ENCODE measurements at places on chromosomes 5 and 9.

DNA sequence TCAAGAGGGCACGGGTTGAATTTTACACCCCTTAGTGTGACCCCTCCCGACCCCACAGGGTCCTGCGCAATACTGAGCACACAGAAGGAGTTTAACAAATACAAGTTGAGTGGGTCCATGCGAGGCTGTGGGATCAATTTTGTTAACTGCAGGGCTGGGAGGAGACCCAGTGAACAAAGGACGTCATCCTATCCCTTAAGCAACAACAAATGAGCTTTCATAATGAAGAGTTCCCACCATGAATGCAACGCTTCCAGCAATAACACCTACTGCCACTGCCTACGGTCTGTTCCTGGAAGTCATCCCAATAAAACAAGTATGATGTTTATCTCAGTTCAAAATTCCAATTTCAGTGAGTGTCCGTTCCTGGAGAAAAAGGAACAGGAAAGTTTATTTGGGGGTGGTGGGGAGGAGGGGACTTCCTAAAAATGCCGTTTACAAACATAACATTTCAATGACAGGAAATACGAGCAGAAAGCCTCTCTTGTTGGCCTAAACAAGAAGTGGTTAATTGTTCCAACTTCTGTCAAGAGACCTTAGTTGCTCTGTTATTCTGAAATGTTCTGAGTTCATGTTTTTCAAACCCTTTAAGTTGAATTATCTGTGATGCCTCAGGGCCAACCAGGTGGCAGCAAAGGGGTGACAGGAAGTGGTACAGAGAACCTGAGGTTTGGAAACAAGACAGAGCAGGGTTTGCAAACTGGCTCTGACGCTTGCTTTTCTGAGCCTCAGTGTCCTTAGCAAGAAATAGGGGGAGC is 65.8 kb upstream of the PLPP6 start:
- no peak for DNase-seq

GRCh38 chr9:128593039-128593438 is 40.7 kb downstream of the SPTAN1 start:
- DNase-seq: no peak

DNA sequence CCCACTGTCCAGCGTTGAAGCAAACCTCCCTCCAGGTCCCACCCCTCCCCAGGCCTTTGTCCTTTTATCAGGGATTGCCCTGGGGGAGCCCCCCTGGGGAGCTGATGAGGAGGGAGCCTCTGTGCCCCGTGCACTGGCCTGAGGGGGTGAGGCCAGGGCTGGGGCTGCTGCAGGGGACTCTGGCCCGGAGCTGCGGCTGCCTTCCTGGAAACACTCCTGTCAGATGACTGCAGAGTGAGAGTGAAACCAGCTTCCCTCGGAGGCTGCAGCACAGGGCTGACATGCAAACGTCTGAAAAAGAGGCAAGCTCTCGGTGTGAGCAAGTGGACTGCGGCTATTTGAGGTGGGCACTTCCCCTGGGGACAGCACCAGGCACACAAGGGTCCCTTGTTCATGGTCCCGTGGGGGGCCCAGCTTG is 4.6 kb upstream of the TRAF2 start:
- DNase-seq: no peak

- DNase-seq: no peak
These were observed 113.2 kb downstream of the SLC12A2 start for GRCh38 chr5:128196791-128197190.

DNA sequence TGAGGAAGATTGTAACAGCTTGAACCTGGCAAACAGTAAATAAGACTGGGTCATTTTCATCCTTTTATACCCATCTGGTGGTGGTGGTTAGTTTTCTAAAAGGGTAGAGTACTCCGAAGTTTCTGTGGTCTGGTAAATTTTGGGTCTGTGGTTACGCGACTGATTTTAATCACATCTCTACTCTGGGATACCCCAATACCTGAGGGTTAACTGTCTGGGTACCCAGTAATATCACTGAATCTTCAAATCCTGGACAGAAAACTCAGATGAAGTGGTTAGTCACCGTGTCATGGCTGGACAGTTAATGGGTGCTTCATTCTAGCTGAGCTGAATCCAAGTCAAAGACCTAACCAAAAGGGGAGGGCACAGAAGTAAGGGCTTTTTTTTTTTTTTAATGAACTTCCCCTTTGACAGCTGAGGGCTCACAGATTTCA is 474.2 kb downstream of the GADD45G start:
- no peak for DNase-seq

DNA sequence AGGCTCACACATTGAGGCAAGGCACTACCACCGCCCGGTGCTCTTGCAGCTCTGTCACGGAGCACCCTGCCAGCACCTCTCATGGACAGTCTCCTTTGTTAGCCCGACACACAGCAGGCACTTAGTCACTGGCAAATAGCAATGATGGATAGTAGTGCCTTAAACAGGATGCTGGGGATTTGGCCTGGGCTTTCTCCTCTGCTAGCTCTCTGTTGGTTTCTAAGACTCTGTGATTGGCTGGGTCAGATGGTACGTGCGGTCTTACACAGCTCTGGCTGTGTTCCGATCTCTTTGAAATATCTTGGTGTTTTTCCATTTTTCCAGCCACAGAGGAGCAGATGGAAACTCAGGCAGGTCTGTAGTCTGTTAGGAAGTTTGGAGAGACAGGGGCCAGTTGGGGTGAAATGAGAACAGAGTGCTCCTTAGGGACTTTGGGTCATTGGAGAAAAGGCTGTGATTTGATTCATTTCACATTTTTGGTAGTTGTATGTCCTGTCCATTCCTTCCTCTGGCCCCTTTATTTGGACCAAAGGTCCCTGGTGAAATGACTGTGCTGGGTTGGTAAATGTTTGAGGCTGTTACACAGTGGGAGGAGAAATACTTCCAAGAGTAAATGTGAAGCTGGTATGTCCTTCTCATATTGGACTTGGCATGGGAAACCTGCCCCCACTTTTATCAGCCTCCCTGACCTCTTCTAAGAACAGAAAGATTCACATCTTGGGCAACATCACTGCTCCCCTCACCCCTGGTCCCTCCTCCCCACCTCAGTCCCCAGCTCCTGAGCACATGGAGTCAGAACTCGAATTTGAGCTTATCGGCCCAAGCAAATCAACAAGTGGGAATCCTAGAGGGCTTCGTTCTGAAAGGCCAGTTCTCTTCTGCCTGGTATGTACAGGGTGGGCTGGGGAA is 3.4 kb downstream of the SMIM3 start:
- DNase-seq: no peak

DNA sequence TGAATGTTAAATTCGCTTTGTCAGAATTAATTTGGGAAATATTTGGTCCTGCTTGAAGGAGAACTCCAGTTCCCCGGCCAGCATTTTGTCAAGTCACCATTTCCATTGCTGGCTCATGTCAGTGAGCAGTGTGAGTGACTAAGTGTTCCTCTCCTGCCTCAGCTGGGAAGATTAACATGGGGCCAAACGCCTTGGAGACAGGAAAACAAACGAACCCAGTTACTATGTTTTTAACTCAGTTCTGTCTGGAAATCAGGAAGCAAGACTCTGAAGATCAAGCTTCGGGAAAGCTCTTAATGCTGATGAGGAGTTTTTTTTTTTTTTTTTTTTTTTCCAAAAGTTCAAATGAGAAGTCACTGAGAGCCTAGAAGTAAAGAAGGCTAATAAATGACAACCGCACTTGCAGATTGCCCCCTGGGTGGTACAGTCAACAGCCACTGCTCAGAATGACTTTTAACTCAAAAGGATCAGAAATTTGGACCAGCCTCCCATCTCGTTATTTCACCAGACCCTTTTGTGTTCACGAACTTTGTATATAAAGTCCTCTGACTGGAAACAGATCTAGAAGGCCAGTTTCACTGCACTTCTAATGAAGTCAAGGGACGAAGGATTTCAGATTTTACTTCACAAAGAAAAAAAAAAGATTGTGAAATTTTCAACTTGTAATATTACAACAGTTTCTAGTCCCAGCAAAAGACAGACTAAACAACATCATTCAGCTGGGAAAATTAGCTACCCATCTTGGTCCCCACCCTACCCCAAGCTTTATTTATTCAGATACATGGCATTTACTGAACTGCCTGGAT is 121.3 kb downstream of the LHFPL2 start:
- no peak for DNase-seq

- DNase-seq: no peak
These were observed 7.1 kb upstream of the TNFSF8 start for GRCh38 chr9:114937516-114937915.

DNA sequence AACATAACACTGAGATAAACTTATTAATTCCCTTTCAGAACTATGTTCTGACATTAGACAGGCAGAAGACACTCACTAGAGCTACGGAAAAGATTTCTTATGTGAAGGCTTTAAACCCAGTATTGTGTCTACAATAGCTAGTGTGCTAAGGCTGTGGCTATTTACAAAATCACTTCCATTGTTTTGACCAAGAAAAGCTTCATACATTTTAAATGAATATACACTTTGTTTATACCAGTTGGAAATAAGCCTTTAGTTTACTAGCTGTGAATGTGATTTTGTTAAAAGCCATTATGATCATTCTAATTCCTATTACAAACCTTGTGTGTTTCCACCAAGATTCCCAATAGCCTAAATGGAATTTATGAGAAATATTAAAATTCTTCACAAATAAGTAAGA is 83.0 kb downstream of the AGTPBP1 start:
- DNase-seq: no peak

GRCh38 chr5:2509527-2509926 is 241.9 kb downstream of the IRX2 start:
- no peak for DNase-seq

- DNase-seq: no peak
These were observed 122.7 kb upstream of the RASEF start for GRCh38 chr9:83185488-83186154.

- no peak for DNase-seq
These were observed 49.2 kb upstream of the NEK6 start for GRCh38 chr9:124208571-124208970.

DNA sequence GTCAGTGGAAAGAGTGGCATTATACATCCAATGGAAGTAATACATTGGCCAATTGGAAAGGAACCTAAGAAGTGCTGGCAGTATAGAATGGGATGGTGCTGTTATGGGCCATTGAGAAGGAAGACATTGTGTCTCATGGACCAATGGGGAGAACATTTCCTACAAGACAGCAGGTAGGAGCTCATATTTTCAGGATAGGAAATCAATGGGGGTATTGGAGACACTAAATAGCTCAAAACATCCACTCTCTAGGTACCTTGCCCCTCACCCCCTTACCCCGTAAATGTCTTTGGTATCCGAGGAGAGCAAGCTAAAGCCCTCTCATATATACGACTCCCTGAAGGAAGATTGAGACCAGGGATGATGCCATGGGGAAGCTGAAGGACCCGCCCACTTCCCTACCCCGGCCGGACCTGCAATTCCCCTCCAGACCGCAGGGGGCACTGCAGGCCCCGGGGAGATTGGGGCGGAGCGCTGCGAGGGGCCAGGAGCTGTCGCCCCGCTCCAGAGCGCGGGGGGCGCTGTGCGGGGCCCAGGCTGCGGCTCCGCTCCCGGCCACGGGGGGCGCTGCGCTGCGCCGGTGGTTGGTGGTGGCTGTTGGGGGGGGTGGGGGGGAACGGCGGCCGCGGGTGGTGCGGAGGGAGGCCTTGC is at the start of gene KDM3B:
TSS of gene KDM3B (plus strand) at position 615 of the 651 bp plus-strand sequence. CDS start 111 bp downstream, outside the sequence.
- peak; percentile 100 for DNase-seq

DNA sequence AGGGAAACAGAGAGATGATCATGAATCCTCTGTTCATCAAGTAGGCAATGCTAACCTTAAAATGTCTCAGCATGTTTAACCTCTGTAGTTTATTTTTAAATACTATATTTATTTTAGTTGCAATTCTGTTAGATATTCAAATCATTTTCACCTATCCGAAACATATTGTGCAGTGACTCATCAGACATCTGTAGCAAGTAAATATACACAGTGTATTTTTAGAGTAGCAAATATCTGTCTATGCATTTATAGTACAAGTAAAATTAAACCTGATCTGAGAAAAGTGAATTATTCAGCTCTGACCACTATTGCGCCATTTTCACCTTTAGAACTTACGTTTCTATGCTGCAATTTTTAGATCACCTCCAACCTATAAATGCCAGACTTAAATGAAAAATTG is 24.3 kb upstream of the TUSC1 start:
- DNase-seq: no peak

DNA sequence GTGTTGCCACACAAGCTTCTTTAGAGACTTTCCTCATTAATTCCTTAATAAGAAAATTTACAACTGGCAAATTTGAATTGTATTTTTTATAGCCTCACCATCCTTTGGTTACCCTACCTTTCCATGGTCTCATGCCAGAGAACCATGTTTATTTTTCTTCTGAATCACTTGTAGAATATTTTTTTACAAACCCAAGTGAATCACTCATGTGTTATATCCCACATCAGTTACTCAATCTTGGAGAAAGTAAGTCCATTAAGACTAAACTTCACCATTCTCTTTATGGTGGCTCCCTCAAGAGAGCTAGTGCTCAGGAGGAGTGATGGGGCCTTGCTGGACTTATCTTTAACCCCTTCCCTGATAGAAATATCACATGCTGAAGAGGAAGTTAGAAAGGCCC is 128.9 kb downstream of the SUSD1 start:
- DNase-seq: no peak

DNA sequence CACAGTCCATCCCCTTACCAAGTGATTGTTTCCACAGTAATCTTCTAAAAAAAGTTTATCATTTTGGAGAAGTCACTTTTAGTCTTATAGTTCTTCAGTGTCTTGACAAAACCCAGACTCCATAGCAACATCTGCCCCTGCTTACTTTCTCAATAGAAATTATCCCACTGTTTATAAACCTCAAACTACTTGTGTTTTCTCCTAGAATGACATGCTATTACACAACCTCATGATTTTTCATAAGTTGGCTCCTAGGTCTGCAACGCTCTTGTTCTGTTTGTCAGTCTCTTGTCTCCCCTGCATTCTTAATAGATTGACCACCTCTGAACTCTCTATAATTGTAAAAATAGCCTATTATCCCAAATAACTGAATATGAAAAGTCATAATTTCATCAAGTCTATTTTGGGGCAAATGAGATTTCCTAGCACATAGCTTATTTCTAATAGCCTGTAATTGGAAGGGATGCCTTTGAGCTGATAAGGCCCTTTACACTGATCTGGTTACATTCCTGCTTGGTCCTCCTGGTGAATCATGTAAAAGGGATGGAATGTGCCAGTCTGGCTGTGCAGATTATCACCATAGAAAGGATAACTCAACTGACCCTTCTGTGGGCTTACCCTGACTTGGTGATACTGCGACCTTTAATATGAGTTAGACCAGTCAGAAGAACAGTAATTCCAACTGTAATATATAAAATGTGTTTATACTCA is 69.6 kb downstream of the CHSY3 start:
- DNase-seq: no peak

- DNase-seq: no peak
These were observed 214.9 kb upstream of the WWC1 start for GRCh38 chr5:168076561-168076991.

- DNase-seq: no peak
These were observed 2001.9 kb upstream of the C9orf72 start for GRCh38 chr9:29575219-29575618.

GRCh38 chr5:79318935-79319614 is 83.1 kb downstream of the JMY start:
- DNase-seq: no peak

GRCh38 chr5:146378986-146379385 is 40.3 kb downstream of the POU4F3 start:
- no peak for DNase-seq

- peak; percentile 23 for DNase-seq
These were observed 513.1 kb downstream of the PDE4D start for GRCh38 chr5:59380350-59380951.

- DNase-seq: no peak
These were observed 1823.4 kb downstream of the MAT2B start for GRCh38 chr5:165328846-165329245.

All from memory B cell (primary cell).